HuH-7.5 (cell line): ENCODE measurements at places on chromosomes 2 and 18.

DNA sequence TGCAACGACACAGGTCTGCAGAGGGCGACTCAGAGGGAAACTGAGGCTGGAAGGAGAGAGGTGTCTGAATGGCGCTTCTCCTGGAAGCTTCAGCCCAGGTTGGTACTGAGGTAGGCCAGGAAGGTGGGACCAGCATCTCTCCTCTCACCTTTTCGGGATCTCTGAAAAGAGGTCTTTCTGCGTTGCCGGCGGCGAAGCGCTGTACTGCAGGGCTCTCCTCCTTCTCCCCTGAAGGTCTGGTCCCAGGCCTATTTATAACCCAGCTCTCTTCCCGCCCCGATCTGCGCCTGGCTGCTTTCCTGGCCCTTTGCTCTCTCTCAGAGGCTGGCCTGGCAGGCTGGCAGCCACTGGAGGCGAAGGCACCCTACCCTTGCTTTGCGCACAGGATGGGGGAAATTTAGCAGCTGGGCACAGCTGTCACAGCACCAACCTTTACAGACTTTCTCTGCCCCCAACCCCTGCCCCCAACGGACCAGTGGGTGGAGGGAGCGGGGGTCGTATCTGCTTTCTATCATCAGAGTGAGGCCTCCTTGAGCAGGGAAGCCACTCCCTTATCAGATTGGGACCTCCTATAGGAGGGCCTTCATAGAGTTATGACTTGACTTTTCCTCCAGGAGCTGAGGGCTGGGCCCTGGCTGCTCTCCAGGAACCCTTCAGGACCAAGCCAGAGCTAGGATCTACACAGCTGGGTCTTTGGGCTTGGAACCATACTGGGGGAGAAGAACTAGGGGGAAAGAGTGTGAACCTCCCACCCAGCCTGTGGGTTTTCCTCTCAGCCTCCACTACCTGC lies 1.1 kb downstream of the DYSF start:
- DNase-seq, result no peak

- no peak for DNase-seq
These were observed 343.1 kb upstream of the LYPD1 start for GRCh38 chr2:133012847-133013734.

DNA sequence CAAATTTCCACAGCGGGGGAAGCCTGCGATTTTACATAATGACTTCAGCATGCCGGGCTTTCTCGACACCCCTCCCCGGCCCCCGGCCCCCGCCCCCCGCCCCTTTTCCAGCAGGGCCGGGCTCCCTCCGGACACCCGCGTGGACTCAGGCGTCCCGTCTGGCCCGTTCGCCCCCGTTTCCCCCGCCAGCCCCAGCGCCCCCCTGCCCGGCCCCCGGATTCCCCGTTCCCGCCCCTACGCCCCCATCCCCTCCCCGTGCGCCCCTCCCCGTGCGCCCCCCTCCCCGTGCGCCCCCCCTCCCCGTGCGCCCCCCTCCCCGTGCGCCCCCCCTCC lies 456 bp upstream of the NFATC1 start:
- no peak for DNase-seq

- DNase-seq, result no peak
These were observed 48.6 kb downstream of the UGGT1 start for GRCh38 chr2:128139624-128140023.

DNA sequence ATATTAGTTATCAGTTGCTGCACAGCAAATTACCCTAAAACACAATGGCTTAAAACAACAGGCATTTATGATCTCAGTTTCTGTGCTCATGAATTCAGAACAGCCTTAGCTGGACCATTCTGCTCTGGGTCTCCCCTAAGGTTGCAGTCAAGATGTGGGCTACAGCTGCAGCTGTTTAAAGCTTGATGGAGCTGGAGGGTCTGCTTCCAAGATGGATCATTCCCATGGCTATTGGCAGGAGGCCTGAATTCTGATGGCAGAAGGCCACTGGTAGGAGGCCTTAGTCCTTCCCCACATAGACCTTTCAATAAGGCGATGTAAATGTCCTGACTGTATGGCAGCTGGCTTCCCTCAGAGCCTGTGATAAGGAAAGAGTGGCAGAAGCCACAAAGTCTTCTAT lies 118.6 kb upstream of the SERPINE2 start:
- no peak for DNase-seq

DNA sequence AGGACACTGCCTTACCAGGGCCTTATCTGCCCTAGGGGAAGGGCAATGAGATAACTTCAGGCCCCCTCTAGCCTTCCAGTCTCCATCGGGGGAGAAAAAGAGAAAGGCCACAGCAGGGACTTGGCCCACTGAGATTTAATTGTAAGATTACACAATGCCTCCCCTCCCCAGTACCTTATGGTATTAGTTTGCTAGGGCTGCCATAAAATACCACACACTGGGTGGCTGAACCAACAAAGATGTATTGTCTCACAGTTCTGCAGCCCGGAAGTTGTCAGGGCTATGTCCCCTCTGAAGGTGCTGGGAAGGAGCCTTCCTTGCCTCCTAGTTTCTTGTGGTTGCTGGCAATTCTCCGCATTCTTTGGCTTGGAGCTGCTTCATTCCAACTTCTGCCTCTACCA lies 34.8 kb upstream of the SPATA3 start:
- no peak for DNase-seq

GRCh38 chr2:73890301-73891092 lies 2.3 kb upstream of the ACTG2 start:
- no peak for DNase-seq

GRCh38 chr2:11533278-11534070 lies at the start of gene GREB1:
Gene GREB1, plus strand, starts transcription at chr2:11534045. Its CDS starts 22,570 bp downstream, at chr2:11556615.
- no peak for DNase-seq

DNA sequence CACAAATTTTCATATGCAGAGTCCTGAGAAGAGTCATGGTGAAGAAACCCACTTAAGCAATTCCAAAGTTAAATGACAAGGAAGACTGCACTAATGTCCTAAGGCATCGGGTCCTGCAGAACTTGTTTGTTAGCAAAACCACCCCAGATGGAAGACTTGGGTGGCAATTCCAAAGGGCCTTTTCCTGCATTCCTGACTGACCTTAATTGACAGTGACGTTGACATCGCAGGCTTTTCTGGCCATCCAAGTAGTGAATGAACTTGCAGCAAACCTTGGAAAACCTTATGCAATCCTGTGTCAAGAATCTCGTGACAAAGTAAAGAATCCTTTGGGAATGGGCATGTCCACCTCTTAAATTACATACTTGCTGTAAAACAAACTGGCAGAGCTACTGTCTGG lies 112.5 kb upstream of the SH3BP4 start:
- DNase-seq, result no peak

- no peak for DNase-seq
These were observed 382.6 kb downstream of the EPHA4 start for GRCh38 chr2:221189431-221190067.

DNA sequence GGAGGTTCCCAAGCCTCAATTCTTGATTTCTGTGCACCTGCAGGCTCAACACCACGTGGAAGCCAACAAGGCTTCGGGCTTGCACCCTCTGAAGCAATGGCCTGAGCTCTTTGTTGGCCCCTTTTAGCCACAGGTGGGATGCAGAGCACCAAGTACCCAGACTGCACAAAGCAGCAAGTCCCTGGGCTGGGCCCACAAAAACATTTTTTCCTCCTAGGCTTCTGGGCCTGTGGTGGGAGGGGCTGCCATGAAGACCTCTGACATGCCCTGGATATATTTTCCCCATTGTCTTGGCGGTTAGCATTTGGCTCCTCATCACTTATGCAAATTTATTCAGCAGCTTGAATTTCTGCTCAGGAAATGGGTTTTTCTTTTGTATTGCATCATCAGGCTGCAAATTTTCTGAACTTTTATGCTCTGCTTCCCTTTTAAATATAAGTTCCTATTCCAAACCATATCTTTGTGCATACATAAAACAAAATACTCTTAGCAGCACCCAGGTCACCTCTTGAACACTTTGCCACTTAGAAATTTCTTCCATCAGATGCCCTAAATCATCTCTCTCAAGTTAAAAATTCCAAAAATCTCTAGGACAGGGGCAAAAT lies 9.0 kb upstream of the MATN3 start:
- no peak for DNase-seq

GRCh38 chr2:111678651-111679050 lies 205.3 kb downstream of the ANAPC1 start:
- DNase-seq, result no peak

- DNase-seq, result no peak
These were observed 5.2 kb downstream of the COPS8 start for GRCh38 chr2:237090906-237091305.

GRCh38 chr2:238441262-238442114 lies 14.8 kb downstream of the ASB1 start:
- no peak for DNase-seq

DNA sequence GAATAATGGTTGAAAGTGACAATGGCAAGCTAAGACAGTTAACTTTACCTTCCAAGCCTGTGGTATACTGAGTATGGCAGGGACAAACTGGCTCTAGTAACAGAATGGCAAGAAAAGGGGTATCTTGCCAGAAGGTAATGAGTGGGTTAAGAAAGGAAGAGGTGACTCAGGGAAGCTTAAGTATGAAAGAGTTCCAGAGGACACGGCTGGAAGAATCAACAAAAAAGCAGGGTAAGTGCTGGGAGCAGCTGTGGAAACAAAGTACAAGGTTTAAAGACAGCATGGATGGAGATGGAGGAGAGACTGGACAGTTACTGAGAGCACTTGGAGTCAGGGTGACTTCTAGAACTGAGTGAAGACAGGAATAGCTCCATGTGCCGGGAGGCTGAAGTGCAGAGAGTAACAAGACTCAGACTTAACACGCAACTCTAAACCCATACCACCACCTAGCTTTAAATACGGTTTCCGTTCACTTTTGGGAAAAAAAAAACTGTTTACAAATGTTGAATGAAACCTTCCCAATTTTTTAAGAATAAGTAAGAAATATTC lies 69.0 kb downstream of the REV1 start:
- DNase-seq, result no peak

DNA sequence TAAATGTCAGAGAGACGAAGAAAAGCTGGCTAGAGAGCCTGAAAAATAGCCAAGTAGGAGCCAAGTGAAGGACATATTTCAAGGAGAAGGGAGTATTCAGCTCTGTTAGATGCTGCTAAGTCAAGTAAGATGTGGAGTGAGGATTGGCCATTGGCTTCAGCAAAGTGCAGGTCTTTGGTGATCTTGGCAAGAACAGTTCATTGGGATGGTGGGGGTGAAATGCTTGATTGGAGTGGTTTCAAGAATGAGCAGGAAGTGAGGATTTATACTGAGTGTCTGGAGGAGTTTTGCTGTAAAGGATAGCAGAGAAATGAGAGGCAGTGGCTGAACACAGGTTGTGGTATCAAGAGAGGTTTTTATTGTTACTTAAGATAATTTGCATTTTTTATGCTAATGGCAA lies 139.7 kb downstream of the PRPF40A start:
- no peak for DNase-seq

DNA sequence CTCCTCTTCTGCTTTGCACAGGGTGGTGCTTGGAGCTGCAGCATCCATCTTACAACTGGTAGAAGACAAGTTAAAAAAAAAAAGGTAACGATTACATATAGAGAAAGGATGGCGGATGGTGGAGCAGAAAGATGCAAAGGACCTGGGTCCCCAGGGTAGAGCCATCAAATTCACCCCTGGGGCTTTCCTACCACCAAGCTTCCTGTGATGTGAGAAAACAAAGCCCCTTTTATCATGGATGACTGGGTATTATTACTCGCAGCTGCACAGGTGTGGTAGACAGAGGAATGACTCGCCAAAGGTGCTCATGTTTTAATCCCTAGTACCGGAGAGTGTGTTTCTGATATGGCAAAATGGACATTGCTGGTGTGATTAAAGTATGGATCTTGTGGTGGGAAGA lies 1.3 kb upstream of the ACOXL start:
- no peak for DNase-seq

DNA sequence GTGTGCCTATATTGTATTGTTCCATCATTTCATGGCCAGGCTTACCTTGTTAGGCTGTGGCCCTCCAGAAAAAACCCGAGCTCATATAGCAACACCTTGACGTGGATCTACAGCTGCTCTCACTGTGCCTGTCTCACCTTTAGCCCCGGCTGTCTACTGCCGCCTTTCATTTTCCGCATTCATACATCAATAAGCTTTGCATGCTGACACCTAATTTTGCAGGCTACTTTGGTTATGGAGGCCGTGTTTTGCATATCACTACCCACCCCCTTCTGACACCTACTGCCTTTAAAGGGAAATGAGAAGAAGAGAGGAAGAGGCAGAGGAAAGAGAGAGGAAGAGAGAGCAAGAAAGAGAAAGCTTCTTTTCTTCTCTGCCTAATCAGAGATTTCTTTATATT lies 702.9 kb downstream of the BCL11A start:
- no peak for DNase-seq

- no peak for DNase-seq
These were observed 276.7 kb downstream of the CALCRL start for GRCh38 chr2:187171318-187171717.

DNA sequence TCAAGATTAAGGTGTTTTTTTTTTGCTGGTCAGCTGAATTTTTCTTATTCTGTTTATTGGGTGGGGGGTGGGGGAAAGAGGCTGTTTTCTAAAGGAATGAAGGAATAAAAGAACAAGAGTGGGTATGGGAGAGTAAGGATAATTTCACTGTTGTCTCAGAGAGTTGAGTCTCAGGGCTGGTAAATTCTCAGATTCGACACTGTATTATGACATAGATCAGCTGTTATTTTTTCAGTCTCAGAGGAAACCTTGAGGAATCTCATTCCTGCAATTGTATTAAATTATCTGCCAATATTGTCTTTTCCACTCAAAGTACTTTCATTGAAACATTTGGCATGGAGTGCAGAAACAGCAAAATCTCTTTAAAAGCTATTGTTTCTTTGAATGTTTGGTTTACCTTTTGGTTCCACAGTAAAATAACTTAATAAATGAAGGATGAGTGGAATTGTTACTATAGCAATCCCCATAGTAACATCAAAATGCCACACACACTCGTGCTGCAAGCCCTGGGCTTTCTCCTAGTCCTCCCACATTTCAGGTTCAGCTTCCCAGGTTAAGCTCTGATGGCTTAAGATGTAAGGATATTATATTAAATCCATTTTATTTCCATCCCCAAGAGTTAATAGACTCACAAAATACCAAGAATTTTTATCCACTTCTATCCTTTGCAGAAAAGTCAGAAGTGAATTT lies 478.7 kb upstream of the TCF4 start:
- no peak for DNase-seq

- DNase-seq, result no peak
These were observed 26.3 kb downstream of the PAX3 start for GRCh38 chr2:222272446-222273015.

GRCh38 chr2:236871500-236872001 lies 214.1 kb upstream of the COPS8 start:
- DNase-seq, result no peak
